ENCODE measurements at places on chromosomes 5 and 9. TPM values are rescaled to one million over a fixed set of nuclear protein-coding genes. Genes with fewer than 3 reads are reported as not detected.

DNA sequence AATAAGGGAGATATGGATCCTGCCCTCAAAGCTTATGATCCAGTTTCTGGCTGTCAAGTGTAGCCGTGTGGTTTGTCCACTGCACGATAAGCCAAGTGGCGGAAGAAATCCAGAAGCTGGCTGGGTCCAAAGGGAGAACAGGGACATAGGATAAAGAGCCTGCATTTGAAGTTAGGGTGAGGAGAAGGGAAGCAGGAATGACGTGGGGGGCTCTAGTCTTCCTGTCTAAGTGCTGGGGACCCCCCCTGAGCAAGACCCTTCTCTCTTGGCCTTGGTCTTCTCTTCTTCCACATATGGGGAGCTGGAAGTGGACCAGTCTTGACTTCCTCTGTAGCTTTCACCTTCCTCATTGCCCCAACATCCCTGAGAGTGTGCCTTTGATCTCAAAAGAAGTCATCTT is 186.6 kb downstream of the FSTL4 start:
- DNase-seq = no peak

GRCh38 chr9:78144008-78144381 is 91.9 kb upstream of the CEP78 start:
- no peak for DNase-seq

DNA sequence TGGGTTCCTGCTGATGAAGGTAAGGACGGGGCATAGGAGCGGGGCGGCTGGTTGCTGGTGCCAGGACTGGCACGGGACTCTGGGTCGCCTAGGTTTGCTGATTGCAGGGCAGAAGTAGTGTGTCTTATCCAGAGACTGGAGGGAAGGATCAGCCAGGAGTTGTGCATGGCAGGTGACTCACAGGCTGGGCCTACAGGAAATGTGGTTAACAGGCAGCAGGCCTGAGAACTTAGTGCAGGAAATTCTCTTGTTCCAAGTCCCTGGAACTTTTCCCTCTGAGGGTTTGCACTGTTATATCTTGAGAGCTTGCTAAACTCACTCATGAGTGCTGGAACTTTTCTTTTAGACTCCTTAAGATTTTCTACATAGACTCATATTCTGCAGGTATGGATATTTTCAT is 95.1 kb downstream of the ANXA2R start:
- peak; percentile 94 for DNase-seq

DNA sequence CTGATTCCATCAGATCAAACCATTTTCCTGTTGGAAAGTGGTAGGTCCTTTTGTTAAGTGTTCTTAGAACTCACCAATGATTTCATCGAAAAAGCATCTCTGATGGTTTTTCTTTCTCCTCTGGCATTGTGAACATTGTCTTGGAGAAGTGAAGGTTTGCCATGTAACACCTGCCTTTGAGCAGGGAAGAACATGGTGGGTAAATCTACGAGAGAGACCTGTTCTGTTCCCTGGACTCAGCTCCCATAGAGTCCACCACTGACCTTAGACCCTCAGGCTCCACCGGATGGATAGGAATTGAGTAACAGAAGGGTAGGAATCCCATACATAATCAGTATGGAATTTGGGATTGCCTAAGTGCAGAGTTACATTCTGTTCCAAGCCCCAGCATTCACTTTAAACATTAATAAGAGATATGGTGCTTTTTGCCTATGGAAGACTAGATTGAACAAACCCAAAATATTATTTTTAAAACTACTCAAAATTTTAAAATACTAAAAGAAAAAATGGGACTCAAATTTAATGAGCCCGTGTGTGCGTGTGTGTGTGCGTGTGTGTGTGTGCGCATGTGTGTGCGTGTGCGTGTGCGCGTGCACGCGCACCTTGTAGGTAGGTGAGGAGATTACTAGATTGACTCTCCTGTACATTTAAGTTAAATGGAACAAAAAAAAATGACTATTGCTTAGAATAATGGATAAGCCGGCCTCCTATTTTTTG is 92.0 kb downstream of the C9orf152 start:
- peak; percentile 37 for DNase-seq

DNA sequence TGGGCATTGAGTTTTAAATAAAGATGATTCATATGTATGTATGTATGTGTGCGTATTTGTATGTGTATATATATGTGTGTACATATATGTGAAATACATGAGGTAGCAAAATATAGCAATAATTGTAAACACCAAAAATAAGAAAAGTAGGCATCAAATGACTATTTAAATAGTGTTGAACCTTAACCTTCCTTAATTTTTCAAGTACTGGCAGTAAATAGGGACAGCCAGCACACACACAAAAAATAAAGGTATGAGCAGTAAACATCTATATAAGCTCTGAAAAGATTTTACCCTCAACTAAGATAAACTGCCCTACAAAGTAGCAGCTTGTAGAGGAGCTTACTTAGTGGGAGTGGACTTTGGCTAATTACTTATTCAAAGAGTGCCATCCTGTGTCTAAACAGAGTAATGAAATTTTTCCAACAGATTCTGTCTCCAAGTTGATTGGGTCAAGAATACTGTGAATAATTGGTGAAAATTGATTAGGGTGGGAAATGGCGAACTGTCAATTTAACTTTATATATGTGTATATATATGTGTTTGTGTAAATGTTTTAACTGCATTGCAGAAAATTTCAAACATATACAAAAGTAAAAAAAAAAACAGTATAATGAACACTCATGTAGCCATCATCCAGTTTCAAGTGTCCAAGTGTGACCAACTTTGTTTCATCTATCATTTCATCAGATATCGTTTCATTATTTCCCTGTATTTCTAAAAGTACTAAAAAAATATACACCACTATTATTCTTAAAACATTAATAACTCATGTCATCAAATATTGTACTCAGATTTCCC is 2.0 kb upstream of the ADAMTS6 start:
- DNase-seq = peak; percentile 76

- DNase-seq = no peak
Measured at GRCh38 chr5:173743641-173744343, 127.3 kb upstream of the BOD1 start.

DNA sequence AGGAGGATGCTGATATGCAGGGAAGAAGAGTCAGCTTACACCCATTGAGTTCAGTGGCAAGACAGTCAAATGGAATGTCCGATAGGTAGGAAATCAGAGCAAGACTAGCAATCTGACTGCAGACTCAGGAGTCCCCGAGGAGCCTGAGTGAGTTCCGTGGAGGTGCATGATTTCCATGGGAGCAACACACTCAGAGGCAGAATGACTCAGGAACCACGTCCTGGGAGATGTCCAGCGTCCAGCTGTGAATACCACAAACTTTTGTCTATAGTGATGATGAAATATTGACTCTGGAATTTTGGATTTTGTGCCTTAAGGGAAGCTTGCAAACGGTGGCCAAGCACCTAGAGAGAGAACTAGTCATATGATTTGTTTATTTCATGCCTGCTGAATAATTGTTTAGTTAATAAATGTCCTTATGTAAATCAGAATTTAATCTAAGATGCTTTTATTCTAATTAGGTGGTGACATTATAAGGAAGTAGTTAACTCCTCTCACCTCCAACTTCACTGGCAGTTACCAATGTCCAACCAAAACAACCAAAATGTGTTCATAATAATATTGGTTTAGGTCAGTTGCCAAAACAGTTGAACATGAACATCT is 100.4 kb downstream of the PDE4D start:
- peak; percentile 99 for DNase-seq

DNA sequence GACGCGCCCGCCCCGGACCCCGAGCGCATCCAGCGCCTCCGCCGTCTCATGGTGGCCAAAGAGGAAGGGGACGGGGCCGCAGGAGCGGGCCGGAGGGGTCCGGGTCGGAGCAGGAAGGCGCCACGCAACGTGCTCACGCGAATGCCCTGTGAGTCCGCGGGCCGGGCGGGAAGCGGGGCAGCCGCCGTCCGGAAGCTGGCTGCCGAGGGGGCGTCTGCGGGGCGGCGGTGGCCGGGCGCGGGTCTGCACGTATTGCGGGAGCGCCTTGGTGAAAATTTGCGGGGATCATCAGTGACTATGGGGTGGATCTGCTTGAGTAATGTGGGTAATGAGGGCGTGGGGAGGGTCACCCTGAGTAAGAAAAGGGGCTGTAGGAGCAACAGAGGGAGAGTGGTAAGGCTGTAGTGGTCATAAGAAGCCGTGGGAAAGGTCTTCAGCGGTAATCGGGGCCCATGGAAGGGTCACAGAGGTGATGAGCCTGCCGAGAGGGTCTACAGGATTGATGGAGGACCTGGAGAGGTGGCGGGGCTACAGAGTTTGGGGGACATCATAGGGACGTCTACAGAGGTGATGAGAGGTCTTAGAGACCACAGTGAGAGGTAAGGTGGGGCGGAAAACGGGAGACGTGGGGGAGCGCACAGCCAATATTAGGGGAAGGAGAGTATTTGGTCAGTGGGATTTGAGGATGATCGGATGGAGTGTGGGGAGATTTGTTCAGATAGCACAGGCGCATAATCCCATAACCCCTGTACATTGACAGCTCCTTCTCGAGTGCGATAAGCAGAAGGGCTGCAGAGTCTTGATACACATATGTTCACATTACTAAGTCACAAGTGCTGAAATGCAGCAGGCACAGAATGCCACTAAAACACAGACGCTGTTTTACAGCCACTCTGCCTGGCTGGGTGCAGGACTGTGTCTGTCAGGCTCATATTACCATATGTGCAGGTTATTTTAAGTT is 819 bp downstream of the LSM11 start:
- no peak for DNase-seq

DNA sequence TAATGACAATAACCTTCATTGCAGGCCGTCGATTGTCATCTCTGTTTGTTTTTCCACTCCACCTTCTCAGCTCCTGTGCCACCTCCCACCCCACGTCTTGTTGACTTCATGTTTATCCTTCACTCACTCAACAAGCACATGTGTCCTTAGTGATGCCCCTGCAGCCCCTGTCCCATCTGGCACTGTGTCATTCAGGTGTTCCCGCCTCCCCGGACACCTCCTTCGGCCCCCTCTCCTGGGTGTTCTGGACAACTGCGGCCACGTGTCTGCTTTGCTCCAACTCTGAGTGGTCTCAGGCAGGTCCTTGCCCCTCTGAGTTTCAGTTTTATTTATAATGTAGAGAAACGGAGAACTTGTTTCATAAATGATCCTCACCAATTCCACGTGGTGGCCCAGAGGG is 91.0 kb upstream of the COL5A1 start:
- DNase-seq = no peak

- peak; percentile 10 for DNase-seq
Measured at GRCh38 chr9:212297-212696, 2.4 kb upstream of the DOCK8 start.

DNA sequence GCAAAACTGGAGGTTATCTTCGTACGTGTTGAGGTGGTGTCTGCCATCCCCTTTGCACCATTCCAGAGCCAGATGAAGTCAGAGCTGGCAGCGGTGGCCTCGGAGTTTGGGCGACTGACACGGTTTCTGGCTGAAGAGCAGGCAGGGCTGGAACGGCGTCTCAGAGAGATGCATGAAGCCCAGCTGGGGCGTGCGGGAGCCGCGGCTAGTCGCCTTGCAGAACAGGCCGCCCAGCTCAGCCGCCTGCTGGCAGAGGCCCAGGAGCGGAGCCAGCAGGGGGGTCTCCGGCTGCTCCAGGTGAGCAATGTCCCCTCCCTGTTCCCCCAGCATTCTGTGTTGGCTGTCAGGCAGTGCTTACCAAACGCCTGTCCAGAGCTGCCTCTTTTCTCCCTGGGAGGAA is 9.5 kb downstream of the TRIM41 start:
- DNase-seq = no peak

GRCh38 chr5:119250946-119251901 is 104.6 kb upstream of the TNFAIP8 start:
- DNase-seq = no peak

GRCh38 chr5:56329652-56330051 is 96.5 kb upstream of the ANKRD55 start:
- DNase-seq = no peak

GRCh38 chr5:39131210-39132127 is 57.3 kb upstream of the RICTOR start:
- DNase-seq = no peak

GRCh38 chr9:3205421-3206095 is 320.2 kb downstream of the RFX3 start:
- peak; percentile 42 for DNase-seq

DNA sequence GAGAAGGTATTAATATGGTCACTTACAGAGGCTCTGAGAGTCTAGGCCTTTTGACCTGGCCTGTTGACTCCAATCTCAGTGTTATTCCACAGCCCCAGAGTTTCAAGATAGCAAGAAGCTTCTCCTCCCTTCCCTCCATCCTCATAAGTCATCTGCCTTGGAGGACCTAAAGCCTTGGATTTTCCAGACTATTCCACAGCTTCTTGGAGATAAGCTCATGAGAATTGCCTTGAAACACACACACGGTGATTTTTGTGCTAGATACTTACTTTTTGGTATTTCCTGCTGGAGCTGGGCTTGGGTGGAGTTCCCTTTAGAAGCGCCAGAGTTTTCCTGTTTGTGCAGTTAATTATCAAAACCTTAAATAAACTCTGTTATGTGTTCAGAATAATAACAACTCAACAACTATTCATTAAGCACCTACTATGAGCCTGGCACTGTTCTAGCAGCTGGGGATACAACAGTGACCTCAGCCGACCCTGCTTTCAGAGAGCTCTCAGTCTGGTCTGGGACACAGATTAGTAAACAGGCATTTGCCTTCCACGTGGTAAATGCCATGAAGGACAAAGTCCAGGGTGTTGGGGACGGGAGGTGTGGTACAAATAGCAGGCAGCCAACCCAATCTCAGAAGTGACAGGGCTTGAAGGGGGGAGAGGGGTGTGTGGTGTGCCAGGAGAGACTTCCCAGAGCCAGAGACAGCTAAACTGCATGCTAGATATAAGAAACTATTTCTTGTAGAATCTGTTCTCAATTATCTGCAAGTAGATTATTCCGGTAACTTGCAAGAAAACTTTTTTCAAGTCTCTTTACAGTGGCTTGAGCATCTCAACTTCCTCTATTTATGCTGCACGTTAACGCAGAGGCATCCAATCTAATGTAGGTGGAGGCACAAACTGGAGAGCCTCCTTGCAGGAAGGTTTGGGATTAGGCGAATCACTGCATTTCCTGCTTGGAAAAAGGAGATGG is 55.9 kb upstream of the KLF9 start:
- DNase-seq = no peak

DNA sequence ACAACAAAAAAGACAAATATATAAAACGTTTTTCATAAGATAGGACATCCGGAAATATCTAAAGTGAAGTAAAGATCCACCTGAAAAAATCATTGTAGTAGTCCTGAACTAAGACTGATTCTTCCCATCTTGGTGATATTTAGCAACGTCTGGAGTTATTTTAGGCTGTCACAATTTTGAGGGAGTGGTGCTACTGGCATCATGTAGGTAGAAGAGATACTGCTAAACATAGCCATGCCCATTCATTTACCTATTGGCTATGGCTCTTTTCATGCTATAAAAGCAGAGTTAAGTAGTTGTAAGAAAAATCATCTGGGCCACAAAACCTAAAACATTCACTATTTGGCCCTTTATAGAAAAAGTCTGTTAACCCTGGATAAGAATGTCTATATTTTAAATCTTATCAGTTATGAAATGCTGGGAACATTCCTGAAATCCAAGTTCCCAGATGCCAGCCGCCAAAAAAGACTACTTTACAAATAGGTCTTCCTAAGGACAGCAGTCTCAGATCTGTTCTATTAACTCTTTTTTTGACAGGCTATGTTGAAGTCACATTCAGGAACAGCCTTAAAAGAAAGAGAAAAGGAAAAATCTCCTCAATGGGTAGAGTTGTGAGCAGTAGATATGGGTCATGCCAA is 27.0 kb downstream of the RAPGEF6 start:
- DNase-seq = no peak

FBXW11 gene
- 38.5 TPM for total RNA-seq

IFNK gene
- total RNA-seq = not detected

FOXI1 gene
- total RNA-seq = not detected

OBP2B gene
- not detected for total RNA-seq

IFT74 gene
- total RNA-seq = 17.1 TPM

LCN15 gene
- total RNA-seq = not detected

CCDC192 gene
- total RNA-seq = not detected

GLRA1 gene
- total RNA-seq = not detected

Data from M059J (cell line).